ENCODE measurements at places on chromosomes 6 and 20.

DNA sequence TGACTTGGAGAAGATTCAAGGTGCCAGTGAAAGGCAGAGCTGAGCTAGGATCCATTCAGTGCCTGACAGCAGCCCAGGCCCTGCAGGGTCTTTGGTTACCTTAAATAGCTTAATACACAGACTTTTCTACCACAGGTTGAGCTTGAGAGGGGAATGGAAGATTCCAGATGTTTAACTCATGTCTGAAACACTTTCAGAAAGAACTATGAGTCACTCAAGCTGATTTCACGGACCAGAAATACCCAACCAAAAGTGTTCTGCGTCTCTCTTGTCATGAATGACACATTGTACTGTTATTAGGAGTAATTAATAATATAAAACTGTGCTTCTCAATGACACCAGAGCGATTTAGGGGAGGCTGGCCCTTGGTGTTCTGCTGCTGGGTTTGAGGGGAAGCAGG is 6.4 kb upstream of the PMEPA1 start:
- DNase-seq, result no peak

- no peak for DNase-seq
Observed at GRCh38 chr6:82179415-82179814, 68.1 kb downstream of the IBTK start.

GRCh38 chr6:33790910-33791309 is 2.0 kb upstream of the LEMD2 start:
- DNase-seq, result no peak

GRCh38 chr6:12420626-12421025 is 130.5 kb downstream of the EDN1 start:
- DNase-seq, result no peak

All from activated CD8-positive, alpha-beta T cell treated with anti-CD3 and anti-CD28 coated beads, Interleukin-2, amount 10 ng/mL, durations not matched to agents 7 days and 5 days (primary cell).